GM23248 (cell line): ENCODE measurements at places on chromosomes 4 and X. TPM values are rescaled to one million over a fixed set of nuclear protein-coding genes. Genes with fewer than 3 reads are reported as not detected.

DNA sequence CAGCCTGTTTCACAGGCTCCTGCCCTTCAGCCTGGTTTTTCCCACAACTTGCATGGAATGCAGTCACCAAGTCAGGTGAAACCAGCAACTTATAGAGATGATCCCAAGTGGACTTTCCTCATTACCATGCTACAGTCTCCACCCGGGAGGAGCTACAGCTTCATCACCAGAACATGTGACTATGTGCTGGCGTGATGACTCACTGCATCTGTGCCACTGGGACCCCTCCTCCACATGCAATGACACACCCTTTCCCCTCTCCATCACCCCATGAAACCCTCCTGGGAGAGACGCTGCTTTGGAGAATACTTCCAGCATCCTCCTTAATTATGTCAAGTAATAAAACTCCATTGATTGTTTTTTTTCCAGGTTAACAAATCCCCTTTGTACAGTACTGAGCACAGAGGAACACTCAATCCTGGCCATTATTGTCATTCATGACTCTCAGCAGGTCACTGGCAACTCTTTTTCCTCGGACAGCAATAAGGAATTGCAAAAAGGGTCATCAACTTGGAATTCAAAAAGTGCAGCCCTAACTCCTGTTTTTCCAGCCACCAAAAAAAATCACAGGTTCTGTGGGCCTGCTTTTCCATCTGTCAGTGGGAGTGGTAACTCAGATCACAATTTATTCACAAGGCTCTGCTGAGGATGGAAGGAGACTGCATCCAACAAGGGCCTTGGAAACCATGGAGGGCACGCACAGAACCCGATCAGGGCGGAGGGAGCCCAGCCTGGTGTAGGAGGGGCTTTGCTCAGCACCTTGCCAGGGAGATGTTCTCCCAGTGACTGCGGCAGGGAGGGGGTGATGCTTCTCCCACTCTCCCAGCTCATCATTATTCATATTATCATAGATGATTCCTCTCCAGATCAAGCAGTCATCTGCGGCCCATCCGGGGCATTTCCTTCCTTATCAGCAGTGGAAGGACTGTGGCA is 17.4 kb downstream of the QDPR start:
- no peak overlapping the region for H3K4me3 ChIP-seq
- peak overlapping the region; percentile 32 for H3K27ac ChIP-seq
- peaks cover 11% of the 10 kb centered on the region for H3K4me1 ChIP-seq
- 0 out of 2 replicates have a peak, but pooled peaks cover 5% of the 10 kb centered on the region for H3K36me3 ChIP-seq
- DNase-seq, result peak; percentile 82

- no peak for DNase-seq
- H3K27me3 ChIP-seq, result no peaks in the 10 kb centered on the region
- no peak overlapping the region for H3K27ac ChIP-seq
Observed at GRCh38 chrX:38563030-38563429, 1.7 kb downstream of the TSPAN7 start.

- H3K36me3 ChIP-seq, result no peaks in the 10 kb centered on the region
- H3K27me3 ChIP-seq, result no peaks in the 10 kb centered on the region
- DNase-seq, result no peak
- H3K4me1 ChIP-seq, result peaks cover 19% of the 10 kb centered on the region
- no peak overlapping the region for H3K4me3 ChIP-seq
- H3K27ac ChIP-seq, result no peak overlapping the region
Observed at GRCh38 chr4:24040811-24041210, 151.0 kb upstream of the PPARGC1A start.

The FGF13 gene
- total RNA-seq, result 4.6 and 9.0 TPM in 2 replicates

The TMPRSS11D gene
- not detected in 2 replicates for total RNA-seq

DNA sequence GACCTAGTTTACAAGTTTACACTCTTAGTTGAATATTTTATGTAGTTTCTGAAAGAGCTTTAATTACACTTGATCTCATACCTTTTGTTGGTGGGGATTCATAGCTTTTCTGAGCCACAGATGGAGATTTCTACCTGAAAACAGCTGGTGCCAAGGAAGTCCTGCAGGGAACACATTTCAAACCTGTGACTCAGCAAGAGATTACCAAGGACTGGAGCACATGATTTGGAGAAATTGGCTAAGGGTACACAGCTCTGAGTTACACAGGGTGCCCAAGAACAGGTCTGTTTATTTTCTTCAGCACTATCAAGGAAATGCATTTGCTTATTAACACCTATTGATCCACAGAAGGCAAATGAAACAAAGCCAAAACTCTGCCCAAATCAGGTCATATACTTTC is 691.5 kb downstream of the KCTD8 start:
- H3K27ac ChIP-seq, result no peak overlapping the region
- no peak overlapping the region for H3K4me3 ChIP-seq
- H3K4me1 ChIP-seq, result no peaks in the 10 kb centered on the region
- no peaks in the 10 kb centered on the region for H3K27me3 ChIP-seq
- peak; percentile 1 for DNase-seq

DNA sequence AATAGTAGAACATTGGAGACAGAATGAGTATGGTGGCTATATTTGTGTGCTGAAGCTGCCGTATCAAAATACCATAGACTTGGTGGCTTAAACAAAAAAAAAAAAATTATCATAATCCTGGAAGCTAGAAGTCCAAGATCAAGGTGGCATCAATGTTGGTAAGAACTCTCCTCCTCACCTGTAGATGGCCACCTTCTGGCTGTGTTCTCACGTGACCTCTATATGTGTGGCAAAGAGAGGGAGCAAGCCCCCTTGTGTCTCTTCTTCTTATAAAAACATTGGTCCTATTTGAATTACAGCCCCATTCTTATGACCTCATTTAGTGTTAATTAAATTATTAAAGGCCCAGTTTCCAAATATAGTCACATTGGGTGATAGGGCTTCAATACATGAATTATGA is 1640.9 kb upstream of the PCDH7 start:
- no peak overlapping the region for H3K27ac ChIP-seq
- no peaks in the 10 kb centered on the region for H3K27me3 ChIP-seq
- H3K36me3 ChIP-seq, result no peaks in the 10 kb centered on the region
- no peaks in the 10 kb centered on the region for H3K4me1 ChIP-seq
- no peak overlapping the region for H3K4me3 ChIP-seq

GRCh38 chr4:4667622-4668081 is 125.8 kb upstream of the STX18 start:
- H3K36me3 ChIP-seq, result no peaks in the 10 kb centered on the region
- DNase-seq, result peak; percentile 36
- H3K4me3 ChIP-seq, result 0 out of 2 replicates have a peak overlapping the region, but pooled peaks have one; percentile 6
- no peaks in the 10 kb centered on the region for H3K27me3 ChIP-seq
- peak overlapping the region; percentile 25; the same call in 1 of the 2 replicates for H3K27ac ChIP-seq

GRCh38 chr4:73137121-73137520 is 67.6 kb upstream of the COX18 start:
- H3K4me3 ChIP-seq, result no peak overlapping the region
- no peak overlapping the region for H3K27ac ChIP-seq
- H3K36me3 ChIP-seq, result peaks cover 78% of the 10 kb centered on the region
- no peaks in the 10 kb centered on the region for H3K27me3 ChIP-seq
- no peak for DNase-seq

- peaks cover 16% of the 10 kb centered on the region for H3K27me3 ChIP-seq
- H3K36me3 ChIP-seq, result no peaks in the 10 kb centered on the region
- H3K27ac ChIP-seq, result no peak overlapping the region
- H3K4me1 ChIP-seq, result peaks cover 28% of the 10 kb centered on the region
- no peak overlapping the region for H3K4me3 ChIP-seq
Observed at GRCh38 chr4:74635490-74636123, 158.7 kb downstream of the BTC start.

The UGT8 gene
- total RNA-seq, result not detected in 2 replicates

- peaks cover 30% of the 10 kb centered on the region for H3K4me1 ChIP-seq
- no peaks in the 10 kb centered on the region for H3K27me3 ChIP-seq
- H3K4me3 ChIP-seq, result no peak overlapping the region
- H3K36me3 ChIP-seq, result no peaks in the 10 kb centered on the region
- H3K27ac ChIP-seq, result no peak overlapping the region
Observed at GRCh38 chr4:24765376-24765988, 29.9 kb upstream of the SOD3 start.

The SH2D1A gene
- not detected in 2 replicates for total RNA-seq

The PWWP3B gene
- not detected in 2 replicates for total RNA-seq

- no peak overlapping the region for H3K27ac ChIP-seq
- no peak for DNase-seq
- no peak overlapping the region for H3K4me3 ChIP-seq
- no peaks in the 10 kb centered on the region for H3K4me1 ChIP-seq
- no peaks in the 10 kb centered on the region for H3K36me3 ChIP-seq
Observed at GRCh38 chr4:71430609-71431008, 91.8 kb downstream of the SLC4A4 start.

The CXorf49 gene
- total RNA-seq, result not detected in 2 replicates

GRCh38 chrX:21778236-21778635 is 20.3 kb upstream of the SMPX start:
- H3K4me1 ChIP-seq, result no peaks in the 10 kb centered on the region
- DNase-seq, result no peak
- H3K27me3 ChIP-seq, result no peaks in the 10 kb centered on the region
- no peaks in the 10 kb centered on the region for H3K36me3 ChIP-seq
- no peak overlapping the region for H3K27ac ChIP-seq
- no peak overlapping the region for H3K4me3 ChIP-seq

The GAGE10 gene
- total RNA-seq, result not detected in 2 replicates

The SPATA4 gene
- total RNA-seq, result not detected in 2 replicates

GRCh38 chr4:84914686-84915395 is 51.6 kb downstream of the WDFY3 start:
- no peak for DNase-seq
- H3K36me3 ChIP-seq, result peaks cover 7% of the 10 kb centered on the region; the same call in 1 of the 2 replicates
- H3K4me3 ChIP-seq, result no peak overlapping the region
- H3K27ac ChIP-seq, result no peak overlapping the region

- no peaks in the 10 kb centered on the region for H3K36me3 ChIP-seq
- no peak for DNase-seq
- no peaks in the 10 kb centered on the region for H3K27me3 ChIP-seq
- H3K4me1 ChIP-seq, result peaks cover 18% of the 10 kb centered on the region
- no peak overlapping the region for H3K4me3 ChIP-seq
- H3K27ac ChIP-seq, result no peak overlapping the region
Observed at GRCh38 chrX:23885803-23886202, 21.9 kb downstream of the APOO start.

DNA sequence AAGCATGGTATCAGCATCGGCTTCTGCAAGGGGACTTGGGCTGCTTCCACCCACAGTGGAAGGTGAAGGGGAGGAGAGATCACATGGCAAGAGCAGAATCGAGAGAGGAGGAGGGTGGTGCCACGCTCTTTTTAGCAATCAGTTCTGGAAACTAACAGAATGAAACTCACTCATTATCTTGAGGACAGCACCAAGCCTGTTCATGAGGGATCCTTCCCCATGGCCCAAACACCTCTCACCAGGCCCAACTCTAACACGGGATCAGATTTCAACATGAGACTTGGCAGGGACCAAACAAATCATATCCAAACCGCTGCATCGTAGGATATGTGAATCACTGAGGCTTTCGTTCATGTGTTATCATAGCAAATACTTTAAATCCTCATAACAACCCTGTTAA is 125.5 kb downstream of the GPC3 start:
- H3K4me1 ChIP-seq, result no peaks in the 10 kb centered on the region
- no peak overlapping the region for H3K27ac ChIP-seq
- no peak overlapping the region for H3K4me3 ChIP-seq
- H3K27me3 ChIP-seq, result no peaks in the 10 kb centered on the region

DNA sequence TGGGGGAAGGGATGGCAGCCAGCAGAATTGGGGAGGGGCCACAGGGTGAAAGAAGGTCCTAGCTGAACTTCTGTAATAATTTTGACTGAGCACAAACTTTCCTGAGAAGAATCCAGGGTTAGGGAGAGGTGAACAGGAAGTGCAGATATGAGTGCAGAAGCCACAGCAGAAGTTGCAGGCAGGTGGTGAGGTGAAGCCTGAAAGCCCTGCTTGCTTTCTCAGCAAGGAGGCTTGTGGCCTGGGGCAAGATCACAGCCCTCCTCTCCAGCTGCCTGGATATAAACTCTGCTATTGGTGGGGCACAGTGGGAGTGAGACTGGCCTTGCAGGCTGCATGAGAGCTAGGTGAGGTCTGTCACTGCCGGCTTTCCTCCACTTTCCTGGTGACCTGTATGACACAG is 44.1 kb upstream of the UPRT start:
- H3K27ac ChIP-seq, result no peak overlapping the region
- DNase-seq, result no peak
- H3K27me3 ChIP-seq, result no peaks in the 10 kb centered on the region
- no peak overlapping the region for H3K4me3 ChIP-seq
- no peaks in the 10 kb centered on the region for H3K36me3 ChIP-seq
- no peaks in the 10 kb centered on the region for H3K4me1 ChIP-seq

The PRRG1 gene
- 9.2 and 11.7 TPM in 2 replicates for total RNA-seq

GRCh38 chr4:42954963-42955669 is 62.6 kb downstream of the GRXCR1 start:
- H3K4me3 ChIP-seq, result no peak overlapping the region

The SPARCL1 gene
- not detected in 2 replicates for total RNA-seq

GRCh38 chr4:175253184-175253902 is 335.2 kb downstream of the ADAM29 start:
- H3K4me3 ChIP-seq, result no peak overlapping the region
- H3K27me3 ChIP-seq, result no peaks in the 10 kb centered on the region
- H3K36me3 ChIP-seq, result no peaks in the 10 kb centered on the region
- peak; percentile 6 for DNase-seq

DNA sequence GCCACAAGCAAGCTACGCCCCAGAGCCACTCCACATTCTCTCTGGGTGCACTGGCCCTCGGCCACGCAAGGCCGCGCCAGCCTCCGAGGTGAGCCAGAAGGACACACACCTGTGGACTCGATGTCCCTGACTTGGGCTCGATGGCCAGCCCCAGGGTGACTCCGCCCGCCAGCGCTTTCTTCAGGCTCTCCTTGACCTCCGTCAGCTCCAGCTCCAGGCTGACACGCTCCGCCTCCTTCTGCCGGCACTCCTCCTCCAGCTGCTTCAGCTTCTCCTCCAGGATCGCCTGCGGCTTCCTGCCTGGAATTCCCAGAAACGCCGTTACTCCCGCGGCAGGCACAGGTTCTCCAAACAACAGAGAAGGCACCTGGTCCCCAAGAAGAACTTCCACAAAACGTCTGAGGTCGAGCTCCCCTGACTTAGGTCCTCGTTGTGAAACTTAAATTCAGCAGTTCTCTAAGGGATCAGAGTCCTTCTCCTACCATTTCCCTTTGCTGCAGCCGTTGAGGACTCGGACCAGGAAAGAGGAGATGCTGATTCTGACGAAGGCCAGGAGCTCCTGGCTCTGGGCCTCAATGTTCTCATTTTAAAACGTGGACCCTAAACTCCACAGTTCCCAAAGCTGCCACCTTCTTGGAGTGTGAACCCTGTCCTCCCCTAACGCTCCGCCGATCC is 166.8 kb downstream of the AFAP1 start:
- H3K4me1 ChIP-seq, result no peaks in the 10 kb centered on the region
- DNase-seq, result no peak
- no peaks in the 10 kb centered on the region for H3K27me3 ChIP-seq
- H3K27ac ChIP-seq, result no peak overlapping the region
- peaks cover 87% of the 10 kb centered on the region for H3K36me3 ChIP-seq

The GPR50 gene
- not detected in 2 replicates for total RNA-seq

DNA sequence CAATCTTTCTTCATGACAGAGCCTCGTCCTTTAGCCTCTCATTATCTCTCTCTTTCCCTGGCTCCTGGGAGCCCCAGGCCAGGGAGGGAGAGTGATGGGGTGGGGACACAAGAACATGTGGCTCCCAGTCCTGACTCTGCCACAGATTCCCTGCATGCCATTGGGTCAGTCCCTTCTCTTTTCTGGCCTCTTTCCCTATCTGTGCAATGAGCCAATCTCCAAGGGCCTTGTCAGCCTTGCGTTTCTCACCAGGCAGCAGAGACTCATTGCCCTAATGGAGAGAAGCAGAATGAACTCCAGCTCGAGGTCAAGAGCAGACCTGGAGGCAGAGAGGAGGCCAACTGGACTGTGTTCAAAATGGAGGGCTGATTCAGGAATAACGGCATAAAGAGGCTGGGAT is 38.4 kb upstream of the PJA1 start:
- no peaks in the 10 kb centered on the region for H3K36me3 ChIP-seq
- H3K4me3 ChIP-seq, result no peak overlapping the region
- H3K27ac ChIP-seq, result no peak overlapping the region
- DNase-seq, result no peak
- H3K4me1 ChIP-seq, result no peaks in the 10 kb centered on the region

The COL4A5 gene
- total RNA-seq, result 13.2 and 14.4 TPM in 2 replicates
